ENCODE measurements at places on chromosomes 5 and 9.
A peak's percentile ranks its signal among the peaks of the same experiment; 100 is the strongest.

- DNase-seq = no peak
These were observed 1.2 kb downstream of the FAM163B start for GRCh38 chr9:133607976-133608375.

- no peak for DNase-seq
These were observed 199.0 kb upstream of the TARS1 start for GRCh38 chr5:33241802-33242201.

DNA sequence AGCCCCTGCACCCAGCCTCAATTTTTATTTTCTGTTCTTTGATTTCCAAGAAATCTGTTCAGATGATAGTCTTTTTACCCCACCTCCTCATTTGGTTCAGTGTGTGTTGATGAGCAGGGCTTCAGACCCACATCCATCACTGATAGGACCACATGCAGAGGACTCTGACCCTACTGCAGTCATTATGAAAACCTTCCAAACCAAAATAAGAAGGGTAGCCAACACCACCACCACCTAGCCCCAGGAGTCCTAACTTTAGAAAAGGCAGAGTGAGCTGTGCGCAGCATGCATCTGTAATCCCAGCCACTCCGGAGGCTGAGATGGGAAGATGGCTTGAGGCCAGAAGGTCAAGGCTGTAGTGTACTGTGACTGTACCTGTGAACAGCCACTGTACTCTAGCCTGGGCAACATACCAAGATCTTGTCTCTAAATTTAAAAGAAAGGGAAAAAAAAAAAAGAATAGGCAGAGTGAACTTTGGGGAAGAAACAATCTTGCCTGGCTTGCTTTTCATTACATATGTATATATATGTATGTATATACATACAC, 13.0 kb downstream of the CDKN2AIPNL start:
- DNase-seq = no peak

DNA sequence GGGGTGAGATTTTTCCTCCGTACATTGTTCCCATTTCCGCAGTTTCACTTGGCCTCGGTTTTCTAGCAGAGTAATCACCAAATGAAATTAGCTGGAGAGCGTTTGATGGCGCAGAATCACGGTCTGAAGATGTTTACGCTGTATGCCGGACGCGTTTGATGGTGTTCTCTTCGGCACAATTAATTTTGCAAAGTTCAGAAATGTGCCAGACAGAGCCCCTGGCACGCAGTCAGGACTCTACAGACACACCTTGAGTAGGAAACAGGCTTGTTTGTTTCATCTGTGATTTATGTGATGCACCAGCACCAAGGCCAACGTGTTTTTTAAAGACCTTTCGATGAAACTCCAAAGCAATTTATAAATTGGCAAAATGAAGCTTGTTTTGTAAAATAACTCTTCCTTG, 863 bp upstream of the LIFR start:
- DNase-seq = no peak

GRCh38 chr5:124056991-124057723, 545.2 kb downstream of the CSNK1G3 start:
- no peak for DNase-seq

DNA sequence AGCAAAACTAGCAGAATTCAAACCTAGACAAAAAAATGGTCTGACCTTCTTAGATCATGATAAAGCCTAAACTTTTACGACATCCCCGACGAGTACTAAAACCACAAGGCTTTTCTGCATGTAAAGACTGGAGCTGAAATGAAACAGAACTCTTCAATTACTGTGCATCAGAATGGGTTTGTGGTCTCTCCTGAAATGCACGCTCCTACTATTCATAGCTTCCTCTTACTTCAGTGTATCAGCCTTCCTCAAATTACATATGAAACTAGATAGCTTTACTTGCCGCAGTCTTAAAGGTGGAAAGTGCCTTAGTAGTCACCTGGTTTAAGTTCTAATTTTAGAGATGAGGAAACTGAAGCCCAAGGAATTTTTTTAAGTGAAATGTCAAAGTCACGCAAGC, 24.6 kb upstream of the MED10 start:
- DNase-seq = no peak

DNA sequence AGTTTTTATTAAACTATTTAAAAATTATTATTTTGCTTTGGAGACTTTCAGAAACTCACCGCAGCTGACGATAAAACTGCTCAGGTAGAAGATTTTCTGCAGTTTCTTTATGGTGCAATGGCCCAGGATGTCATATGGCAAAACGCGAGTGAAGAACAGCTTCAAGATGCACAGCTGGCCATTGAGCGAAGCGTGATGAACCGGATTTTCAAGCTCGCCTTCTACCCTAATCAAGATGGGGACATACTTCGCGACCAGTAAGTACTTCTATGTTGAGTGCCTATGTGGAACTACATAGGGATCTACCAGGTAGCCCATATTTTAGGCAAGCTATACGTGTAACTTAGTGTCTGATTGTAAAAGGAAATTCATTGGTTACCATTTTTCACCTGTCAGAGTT, 94.0 kb downstream of the GAPVD1 start:
- DNase-seq = no peak

GRCh38 chr5:173256800-173257199, 21.8 kb upstream of the NKX2-5 start:
- DNase-seq = no peak

DNA sequence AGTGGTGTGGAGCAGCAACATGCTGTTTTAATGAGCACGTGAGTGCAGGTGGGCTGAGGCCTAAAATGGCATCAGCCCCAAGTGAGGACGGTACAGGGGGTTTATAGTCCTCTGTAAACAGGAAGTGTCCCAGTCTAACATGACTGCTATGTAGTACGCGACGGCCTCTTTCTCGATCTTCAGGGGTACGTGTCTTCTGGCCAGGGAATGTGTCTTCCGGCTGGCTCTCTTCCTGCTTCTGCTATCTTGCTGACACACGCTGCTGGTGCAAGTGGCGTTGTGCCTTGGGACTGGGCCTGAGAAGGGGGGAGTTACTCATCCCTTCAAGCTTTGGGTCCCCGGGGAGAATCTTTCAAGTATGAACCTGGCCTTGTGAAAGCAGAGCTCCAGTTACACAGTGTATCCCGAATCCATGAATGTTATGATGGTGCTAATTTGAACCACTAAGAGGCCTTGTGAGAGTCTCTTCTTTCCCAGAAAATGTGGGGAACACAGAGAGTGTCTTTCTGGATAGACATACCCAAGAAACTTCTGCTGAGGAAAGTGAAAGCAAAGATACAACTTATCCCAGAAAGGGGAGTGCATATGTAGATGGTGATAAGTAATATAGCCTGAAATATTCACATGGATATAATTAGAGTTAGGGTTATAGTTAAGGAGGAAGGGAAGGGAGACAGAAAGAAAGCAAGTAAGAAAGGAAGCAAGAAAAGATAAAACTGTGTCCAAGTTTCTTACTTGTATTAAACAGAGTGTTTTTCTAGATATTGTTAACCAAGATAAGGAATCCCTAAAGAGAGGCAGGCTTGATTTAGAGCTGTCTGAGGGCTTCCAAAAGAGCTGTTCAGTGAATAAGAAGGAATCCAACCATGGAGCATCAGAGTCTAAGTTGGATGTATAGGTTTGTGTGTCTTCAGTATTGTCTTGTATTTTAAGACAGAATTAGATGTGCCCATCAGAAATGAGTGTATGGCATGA, 35.5 kb upstream of the ANXA2R start:
- no peak for DNase-seq

DNA sequence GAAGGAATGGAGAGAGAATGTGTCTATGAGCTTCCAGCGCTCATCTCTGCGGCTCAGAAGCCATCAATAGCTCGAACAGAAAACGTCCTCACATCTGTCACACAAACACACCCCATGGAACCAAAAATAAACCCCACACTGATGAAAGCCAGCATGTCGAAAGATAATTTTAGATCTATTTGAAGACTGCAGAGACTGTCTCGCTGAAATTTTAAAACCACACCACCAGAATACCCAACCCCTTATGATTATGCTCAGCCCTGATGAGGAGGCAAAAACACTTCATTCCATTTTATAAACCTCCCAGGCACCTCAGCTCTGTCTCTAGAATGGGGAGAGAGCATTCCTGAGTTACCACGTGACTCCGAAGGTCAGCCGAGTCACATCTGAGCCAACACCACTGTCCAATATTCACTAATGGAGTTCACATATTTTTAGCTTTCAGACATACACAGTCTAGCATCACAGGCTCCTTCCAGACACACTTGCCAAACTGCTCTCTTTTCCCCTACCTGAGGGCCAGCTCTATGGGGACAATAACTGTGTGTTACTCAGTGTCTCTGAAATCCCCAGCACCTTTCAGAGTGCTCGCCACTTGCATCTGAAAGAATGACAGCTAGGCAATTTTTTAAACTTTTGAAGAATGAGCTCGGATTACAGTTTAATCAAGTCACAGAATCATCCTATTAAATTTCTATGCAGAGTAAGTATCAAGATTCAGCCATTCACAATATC, 63.2 kb downstream of the SERINC5 start:
- DNase-seq = no peak

DNA sequence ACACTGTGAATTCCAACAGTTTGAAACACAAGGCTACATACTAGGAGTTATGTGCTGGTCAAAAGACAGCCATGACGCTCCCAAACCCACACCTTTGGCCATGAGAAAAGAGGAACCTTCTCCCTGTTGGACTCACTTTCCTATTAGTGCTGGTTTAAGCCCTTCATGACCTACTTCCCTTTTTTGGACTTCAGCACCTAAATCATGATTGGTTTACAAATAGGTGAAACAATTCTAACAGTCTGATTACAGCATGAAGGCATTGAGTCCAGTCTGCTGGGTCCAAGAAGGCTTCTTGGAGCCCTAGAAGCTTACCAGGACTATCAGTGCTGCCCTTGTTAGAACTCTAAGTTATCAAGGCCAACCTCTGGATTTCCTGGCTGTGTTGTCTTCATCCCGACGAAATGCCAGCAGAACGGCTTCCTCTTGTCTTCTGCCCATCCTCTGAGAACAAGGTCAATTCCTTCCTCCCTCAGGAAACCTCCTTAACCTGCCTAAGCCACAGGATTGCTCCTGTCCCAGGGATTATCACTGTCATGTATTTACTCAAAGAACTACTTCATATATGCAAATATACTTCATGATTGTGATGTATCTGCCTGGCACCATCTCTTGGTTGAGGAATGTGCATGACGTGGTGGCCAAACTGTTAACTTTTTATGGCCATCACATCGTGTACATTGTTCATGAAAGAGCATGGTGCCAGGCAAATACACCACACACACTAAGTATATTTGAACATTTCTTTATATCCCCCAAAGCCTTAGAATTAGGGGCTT, 83.6 kb downstream of the ANKH start:
- DNase-seq = no peak

- DNase-seq = no peak
These were observed 49.4 kb downstream of the TRPM6 start for GRCh38 chr9:74838351-74838750.

- DNase-seq = no peak
These were observed 226.3 kb downstream of the AOPEP start for GRCh38 chr9:94952565-94953373.

- DNase-seq = no peak
These were observed 256.0 kb downstream of the SLIT3 start for GRCh38 chr5:169044962-169045361.

DNA sequence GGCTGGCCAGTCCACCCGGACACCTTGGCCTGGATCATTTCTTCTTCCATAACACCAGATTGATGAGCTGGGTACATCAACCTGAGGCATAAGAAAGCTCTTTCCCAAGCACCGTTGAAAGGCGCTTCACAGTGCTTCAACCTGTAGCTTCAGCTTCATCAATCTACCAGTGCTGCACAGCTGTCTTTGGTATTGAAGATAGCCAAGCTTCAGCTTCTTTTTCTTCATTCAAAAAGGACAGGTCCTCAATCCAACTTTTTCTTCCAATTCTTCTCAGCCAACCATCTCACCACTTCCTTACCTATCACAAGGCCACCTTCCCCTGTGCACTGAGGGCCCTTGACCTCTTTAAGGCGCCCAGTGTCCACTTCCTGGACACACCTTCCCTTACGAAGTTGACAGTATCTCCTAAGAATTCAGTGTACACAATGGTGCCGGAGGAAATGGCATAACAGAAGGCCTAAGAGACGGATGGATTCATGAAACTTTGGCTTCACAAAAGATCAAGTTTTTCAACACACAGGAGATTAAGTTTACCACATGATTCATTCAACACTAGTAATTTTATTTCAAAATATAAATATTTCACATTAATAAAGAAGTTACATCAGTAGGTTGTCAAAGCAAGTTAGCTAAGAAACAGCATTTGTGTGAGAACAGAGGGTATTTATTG, 1.4 kb upstream of the CTNNAL1 start:
- DNase-seq = peak; percentile 28

- no peak for DNase-seq
These were observed 36.1 kb downstream of the YIPF5 start for GRCh38 chr5:144134194-144134826.

- no peak for DNase-seq
These were observed 192.7 kb upstream of the NR4A3 start for GRCh38 chr9:99628849-99629620.

DNA sequence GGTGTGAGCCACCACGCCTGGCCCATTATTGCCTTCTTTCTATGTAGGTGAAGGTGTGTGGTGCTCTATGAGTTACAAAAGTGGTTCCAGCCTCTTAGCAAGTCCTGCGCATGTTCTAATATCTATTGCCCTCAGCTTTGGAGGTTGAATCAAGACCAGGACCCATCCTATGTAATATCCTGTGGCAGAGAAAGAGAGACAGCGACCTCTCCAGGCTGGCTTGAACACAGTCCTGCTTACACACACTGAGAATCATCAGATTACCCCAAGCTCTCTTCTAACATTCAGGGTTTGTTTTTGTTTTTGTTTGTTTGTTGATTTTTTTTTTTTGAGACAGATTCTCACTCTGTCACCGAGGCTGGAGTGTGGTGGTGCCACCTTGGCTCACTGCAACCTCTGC, 94.7 kb upstream of the OSMR start:
- no peak for DNase-seq

DNA sequence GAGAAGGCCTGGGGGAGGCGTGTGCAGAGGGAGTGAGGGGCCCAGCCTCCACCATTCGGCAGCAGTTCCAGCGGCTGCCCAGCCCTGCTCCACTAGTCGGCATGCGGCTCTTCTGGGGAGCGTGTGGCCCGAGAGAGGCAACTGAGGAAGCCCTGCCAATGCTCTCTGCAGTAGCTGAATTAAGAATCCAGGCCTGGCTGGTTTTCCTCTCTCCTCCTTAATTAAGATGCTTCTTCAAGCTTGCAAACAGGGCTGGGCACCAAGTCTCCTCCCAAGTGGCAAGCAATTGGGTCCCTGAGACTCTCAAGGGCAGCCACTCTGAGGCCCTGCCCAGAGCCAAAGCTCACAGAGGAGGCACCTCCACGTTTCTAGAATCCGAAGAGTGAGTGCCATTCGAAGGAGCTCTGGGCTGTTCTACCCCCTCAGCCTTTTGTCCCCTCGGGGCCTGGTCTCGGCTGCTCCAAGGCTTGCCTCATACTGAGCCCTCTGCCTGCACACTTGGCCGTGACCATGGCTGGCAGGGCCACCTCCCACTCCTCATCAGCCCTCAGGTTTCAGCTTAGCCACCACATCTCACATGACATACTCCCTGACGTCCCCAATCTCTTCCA, 75.4 kb upstream of the LRRTM2 start:
- DNase-seq = no peak

GRCh38 chr9:34976992-34977391, 12.6 kb upstream of the DNAJB5 start:
- DNase-seq = no peak

- no peak for DNase-seq
These were observed 89.6 kb upstream of the LRRTM2 start for GRCh38 chr5:138964647-138965201.

GRCh38 chr5:81852291-81853029, 101.6 kb upstream of the SSBP2 start:
- DNase-seq = no peak

All from T-cell (primary cell).